ENCODE measurements at places on chromosomes 6 and 20.

GRCh38 chr20:19048995-19049501 lies 163.4 kb upstream of the SLC24A3 start:
- no peak for DNase-seq

GRCh38 chr6:44576132-44576631 lies 188.7 kb downstream of the CDC5L start:
- no peak for DNase-seq

- DNase-seq, result no peak
Measured at GRCh38 chr20:53074811-53075314, 102.7 kb downstream of the TSHZ2 start.

DNA sequence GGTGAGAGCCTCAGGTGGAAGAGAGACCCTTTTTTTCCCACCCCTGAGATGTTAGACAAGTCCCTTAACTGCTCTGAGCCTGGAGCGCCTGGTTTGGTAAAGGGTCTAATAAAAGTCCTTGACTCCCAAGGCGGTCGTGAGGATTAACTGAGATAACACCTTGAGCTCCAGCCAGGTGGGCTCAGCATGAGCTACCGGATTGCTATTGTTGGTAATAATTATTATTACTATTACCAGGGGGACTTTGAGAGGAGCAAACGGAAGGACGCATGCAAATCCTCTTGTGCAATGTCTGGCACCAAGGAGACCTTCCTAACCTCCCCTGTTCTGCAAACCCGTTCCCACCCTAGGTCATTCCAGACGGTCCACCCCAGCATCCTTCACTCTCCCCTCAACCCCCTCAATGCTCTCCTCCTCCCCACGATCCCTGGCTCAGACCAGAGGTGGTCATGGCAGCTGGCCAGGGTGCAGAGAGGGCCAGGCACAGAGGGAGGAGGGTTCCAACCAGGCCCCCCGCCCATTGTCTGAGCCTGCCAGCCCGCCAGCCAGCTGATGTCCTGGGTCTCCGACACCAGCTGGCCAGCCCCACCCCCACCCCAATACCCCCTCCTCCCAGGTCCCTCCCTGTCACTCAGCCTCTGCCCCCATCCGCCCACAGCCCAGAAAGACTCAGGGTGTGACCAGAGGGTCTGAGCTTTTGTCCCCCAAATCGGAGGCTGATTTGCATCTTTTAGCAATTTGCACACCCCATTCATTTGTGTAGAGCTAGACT lies 14.3 kb upstream of the CBFA2T2 start:
- no peak for DNase-seq

DNA sequence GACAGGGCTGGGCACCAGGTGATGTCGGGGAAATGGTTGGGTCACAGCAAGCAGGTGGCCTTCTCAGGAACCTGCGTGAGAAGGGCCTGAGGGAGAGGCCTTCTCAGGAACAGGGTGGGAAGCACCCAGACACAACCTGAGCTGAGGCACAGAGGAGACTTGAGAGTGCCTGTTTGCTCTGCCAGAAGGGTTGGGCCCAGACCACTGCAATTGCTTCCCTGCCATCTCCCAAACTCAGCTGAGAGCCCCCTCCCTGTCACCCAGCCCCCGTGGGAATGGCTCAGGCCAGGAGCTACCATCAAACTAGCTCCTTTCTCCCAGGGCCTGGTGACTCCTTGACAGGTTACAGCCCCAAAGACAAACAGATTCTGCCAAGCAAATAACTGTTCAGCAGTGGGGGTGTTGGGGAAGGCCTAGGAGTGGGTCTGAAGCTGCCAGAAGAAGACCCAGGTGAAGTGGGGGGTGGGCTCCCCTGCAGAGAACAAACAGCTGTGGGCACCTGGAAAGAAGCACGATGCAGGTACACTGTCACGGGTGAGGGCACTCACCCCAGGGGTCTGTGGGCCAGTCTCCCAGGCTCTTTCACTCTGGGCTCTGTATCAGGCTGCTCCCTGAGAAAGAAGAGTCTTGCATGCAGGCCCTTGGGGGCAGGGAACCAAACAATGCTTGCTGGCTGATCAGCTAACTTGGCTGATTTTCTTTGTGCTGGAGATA lies 30.4 kb upstream of the SPDEF start:
- DNase-seq, result no peak

GRCh38 chr20:47252879-47253307 lies 103.6 kb downstream of the ZMYND8 start:
- DNase-seq, result no peak

DNA sequence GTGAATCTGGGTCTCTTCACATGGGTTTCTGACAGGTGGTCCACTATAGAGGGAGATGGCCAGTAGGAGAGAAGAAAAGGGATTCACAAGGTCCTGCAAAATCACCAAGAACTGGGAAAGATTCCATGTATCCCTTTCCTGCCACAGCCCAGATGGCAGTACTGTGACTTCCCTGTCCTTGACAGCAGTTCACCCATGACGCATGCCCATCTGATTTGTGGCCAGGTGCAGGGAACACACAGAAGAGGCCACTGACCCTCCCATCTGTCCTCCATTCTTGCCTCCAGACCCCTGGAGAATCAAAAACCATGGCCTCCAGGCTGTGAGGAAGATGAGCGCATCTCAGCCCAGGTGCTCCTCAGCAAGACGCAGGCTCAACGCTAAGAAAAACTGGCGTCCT lies 183.1 kb upstream of the RREB1 start:
- no peak for DNase-seq

GRCh38 chr6:129730477-129731165 lies 20.6 kb upstream of the ARHGAP18 start:
- no peak for DNase-seq

GRCh38 chr6:112562301-112563231 lies 215.4 kb downstream of the RFPL4B start:
- DNase-seq, result no peak

DNA sequence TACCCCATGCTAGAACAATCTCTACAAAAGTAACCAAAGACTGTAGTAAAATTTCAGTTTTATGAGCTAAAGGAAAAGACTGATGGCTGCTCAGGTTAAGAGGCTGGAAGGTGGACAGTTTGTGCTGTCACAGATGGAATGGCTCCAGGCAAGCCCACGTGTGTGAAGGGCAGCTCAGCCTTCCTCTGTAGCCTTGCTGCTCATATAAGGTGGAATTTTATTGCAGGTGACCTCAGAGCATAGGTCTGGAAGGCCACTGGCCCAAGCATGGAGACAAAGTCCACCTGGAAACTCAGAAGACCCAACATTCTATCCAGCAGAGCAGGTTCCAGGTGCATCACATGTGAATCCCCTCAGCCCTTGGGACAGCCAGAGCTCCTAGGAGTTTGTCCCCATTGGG lies 53.6 kb downstream of the KAT14 start:
- DNase-seq, result no peak

DNA sequence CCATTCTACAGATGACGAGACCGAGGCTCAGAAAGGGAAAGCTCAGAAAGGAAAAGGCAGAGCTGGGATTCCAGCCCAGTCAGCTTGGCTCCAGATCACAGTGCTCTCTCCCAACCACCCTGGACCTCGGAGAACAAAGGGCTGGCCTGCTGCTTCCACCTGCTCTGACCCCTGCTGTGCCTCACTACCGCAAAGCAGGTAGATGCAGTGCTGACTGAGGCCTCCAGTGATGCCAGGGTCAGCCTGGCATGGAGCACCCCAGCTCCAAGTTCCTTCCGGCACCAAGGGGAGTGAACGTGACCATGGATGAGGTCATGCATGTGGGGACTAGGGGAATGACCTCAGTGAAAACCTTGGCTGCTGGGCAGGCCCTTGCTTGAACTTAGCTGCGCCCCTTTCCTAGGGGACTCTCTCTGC lies 20.7 kb upstream of the TLDC2 start:
- DNase-seq, result no peak

DNA sequence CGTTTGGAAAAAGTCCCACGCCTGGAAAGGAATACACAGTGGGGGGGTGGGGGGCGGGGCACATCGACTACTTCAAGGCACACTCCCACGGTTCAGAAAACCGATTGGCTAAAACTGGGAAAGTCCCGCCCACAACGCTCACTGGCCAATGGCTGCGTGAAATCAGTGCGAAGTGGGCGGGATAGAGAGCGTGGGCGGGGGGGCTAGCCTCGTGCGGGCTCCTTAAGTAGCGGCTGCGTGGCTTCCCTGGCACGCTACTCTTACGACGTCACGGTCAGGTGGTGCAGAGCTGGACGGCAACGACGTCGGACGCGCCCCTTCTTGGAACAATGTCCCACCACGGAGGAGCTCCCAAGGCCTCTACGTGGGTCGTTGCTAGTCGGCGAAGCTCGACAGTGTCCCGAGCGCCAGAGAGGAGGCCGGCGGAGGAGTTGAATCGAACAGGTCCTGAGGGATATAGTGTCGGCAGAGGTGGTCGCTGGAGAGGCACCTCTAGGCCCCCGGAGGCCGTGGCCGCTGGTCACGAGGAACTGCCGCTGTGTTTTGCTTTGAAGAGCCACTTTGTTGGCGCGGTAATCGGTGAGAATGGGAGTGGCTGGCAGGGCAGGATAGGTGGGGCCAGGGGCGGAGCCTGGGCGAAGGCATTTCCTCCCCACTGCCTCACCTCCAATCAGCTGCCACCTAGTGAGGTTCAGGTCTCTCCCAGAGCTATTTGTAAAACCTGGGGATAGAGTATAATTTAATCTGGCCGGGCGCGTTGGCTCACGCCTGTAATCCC lies at the start of gene DDX43:
Gene DDX43, plus strand, starts transcription at position 252 of the 778 bp plus-strand sequence. Its CDS starts 78 bp downstream, at position 330.
- DNase-seq, result no peak

DNA sequence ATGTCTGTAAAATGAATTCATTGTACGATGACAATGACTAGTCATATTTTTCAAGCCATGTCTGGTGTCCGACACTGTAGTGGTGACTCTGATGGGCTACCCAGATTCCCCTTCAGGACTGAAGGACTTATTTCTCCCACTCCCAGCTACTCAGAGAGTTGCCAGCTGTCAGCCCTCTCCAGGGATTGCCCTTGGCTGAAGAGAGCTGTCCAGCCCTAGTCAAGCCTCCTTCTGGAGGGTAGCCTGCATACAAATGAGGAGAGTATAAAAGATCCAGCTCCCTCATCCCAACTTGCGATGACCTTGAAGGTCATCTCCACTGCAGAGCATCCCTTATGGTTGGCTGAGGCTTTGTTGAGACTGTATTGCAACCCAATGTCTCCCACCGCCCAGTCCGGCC lies 29.9 kb downstream of the JPH2 start:
- DNase-seq, result no peak

DNA sequence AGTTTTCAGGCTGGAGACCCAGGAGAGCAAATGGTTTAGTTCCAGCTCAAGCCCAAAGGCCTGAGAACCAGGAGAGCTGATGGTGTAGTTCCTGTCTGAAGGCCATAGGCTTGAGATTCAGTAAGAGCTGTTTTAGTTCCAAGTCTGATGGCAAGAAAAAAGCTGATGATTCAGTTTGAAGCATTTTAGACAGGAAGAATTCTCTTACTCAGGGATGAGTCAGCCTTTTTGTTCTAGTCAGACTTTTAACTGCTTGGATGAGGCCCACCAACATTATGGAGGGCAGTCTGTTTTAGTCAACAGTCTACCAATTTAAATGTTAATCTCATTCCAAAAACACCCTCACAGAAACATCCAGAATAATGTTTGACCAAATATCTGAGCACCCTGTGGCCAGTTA lies 2.5 kb downstream of the ZSCAN26 start:
- no peak for DNase-seq

GRCh38 chr20:2213401-2213800 lies 82.4 kb upstream of the TGM3 start:
- no peak for DNase-seq

DNA sequence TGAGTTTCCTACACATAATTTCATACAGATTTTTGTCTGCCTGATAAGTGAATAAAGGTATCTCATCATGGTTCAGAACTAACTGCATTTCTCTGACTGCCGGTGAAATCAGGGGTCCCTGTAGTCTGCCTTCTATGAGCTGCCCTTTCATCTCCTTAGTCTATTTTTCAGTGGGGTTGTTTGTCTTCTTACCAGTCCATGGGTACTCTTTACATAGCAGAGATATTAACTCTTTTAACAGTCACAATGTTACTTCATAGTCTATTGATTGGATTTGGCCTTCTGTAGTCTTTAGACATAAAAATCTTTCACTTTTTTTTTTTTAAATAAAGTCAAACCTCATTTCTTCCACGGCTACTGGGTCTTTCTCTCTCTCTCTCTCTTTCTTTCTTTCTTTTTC lies 79.8 kb downstream of the RALGAPA2 start:
- DNase-seq, result no peak

- no peak for DNase-seq
Measured at GRCh38 chr6:119138906-119139541, 60.6 kb upstream of the FAM184A start.

DNA sequence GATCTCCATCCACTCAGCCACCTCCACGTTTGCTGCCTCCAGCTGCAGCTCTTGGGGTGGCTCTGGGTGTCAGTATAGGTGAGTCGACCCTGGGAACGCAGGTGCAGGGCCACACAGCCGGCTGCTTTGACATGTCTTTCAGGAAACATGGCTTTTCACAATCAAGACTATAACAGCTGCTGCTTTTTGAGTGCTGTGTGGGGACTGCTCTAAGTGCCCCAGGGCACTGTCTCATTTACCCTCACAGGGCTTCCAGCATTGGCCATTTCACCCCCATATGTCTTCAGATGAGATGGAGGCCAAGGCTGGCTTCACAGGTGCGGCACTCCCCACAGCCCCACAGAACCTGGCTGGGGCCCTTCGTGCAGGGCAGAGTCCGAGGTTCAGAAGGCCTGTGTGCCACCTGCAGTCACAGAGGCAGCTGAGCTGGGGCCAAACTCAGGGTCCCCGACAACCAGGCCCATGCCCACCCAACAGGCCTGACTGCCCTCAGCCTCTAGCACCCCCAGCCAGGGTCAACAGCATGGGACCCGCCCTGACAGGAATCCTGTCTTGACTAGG lies 14.9 kb upstream of the CST7 start:
- DNase-seq, result no peak

- DNase-seq, result no peak
Measured at GRCh38 chr6:133016631-133017030, 202.3 kb downstream of the RPS12 start.

- no peak for DNase-seq
Measured at GRCh38 chr6:108565091-108565766, 4.5 kb downstream of the FOXO3 start.

- no peak for DNase-seq
Measured at GRCh38 chr6:136251394-136251793, 1.3 kb upstream of the MTFR2 start.

Measured in GM18507 (cell line).